ENCODE measurements at places on chromosomes 1 and 21.
A peak's percentile ranks its signal among the peaks of the same experiment; 100 is the strongest.

GRCh38 chr1:74946388-74946787 is 187.8 kb upstream of the LHX8 start:
- no peak for DNase-seq

DNA sequence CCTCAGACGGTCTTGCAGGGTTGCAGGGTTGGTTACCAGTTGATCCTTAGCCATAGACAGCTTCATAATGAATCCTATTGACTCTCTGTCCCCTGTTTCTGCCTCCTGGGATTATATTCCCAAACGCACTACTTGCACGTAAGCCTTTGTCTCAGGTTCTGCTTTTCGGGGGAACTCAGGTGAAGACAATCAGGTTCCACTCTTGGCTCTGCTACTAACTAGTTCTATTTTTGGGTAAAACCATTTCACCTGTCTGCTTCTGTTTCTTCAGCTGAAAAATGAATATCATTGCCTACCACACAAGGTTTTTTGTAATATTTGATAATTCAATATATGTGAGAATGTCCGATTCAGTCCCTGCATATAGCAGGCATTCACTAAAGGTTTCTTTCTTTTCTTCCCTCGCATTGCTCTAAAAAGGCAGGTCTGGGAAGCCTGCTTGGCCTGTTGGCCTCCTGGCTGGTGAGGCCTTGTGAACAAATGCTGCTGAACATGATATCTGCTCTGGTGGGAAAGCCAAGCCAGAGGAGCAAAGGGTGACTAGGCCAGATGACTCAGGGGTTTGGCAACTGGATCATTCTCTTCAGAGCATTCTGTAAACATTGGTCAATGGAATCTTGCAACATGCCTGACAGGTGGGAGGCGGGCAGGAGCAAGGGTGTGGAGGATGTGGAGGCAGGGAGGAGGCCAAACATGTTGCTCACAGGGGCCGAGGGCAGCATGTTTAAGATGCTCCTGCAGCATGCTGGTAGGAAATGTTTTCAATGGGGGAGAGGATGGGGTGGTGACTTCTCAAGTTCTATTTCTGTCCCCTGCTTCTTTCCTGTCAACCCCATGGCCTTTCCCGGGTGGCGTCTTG is 23.8 kb downstream of the IER5 start:
- no peak for DNase-seq

DNA sequence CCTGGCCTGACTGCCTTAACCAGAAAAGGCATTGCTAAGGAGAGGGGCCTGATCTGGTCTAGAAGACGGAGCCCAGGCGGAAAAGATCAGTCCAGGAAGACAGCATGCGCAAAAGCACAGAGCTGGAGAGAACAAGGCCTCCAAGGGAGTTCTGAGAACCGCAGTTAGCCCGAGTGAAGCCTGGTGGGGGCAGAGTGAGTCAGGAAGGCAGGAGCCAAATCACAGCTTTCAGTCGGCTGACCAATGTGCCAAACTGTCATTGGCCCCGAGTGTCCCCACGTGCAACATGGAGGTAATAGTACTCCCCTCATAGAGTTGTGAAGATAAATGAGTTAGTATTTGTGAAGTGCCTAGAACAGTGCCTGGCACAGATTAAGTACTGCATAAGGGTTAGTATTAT is 1.2 kb upstream of the TSPAN2 start:
- DNase-seq, result no peak

- DNase-seq, result no peak
Observed at GRCh38 chr1:217712925-217713597, 81.9 kb downstream of the SPATA17 start.

- no peak for DNase-seq
Observed at GRCh38 chr21:22020221-22020620, 1022.0 kb downstream of the NCAM2 start.

- no peak for DNase-seq
Observed at GRCh38 chr1:55823541-55824250, 608.5 kb upstream of the USP24 start.

GRCh38 chr1:228045405-228045804 is 37.1 kb upstream of the ARF1 start:
- DNase-seq, result peak; percentile 39

GRCh38 chr1:18501833-18502232 is 21.1 kb downstream of the KLHDC7A start:
- no peak for DNase-seq

GRCh38 chr1:93384656-93385055 is 38.9 kb downstream of the DR1 start:
- DNase-seq, result no peak

GRCh38 chr21:44337449-44337848 is 1.7 kb downstream of the CFAP410 start:
- DNase-seq, result no peak

GRCh38 chr1:95832370-95832769 is 598.4 kb downstream of the RWDD3 start:
- no peak for DNase-seq

DNA sequence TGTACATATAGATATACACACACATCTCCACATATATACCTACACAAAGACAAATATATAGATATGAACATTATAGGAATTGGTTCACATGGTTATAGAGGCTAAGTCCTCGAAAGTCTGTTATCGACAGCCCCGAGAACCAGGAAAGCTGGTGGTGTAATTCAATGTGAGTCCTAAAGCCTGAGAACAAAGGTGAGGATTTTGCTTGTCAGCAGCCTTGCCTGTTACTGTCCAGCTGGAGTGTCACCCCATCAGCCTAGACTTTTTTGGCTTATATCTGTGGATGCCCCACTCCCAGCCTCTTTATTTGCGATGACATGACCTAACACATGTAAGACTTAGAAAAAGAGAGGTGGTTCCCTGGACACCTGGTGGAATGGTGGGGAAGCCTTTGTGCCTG is 97.0 kb downstream of the GIPC2 start:
- no peak for DNase-seq

DNA sequence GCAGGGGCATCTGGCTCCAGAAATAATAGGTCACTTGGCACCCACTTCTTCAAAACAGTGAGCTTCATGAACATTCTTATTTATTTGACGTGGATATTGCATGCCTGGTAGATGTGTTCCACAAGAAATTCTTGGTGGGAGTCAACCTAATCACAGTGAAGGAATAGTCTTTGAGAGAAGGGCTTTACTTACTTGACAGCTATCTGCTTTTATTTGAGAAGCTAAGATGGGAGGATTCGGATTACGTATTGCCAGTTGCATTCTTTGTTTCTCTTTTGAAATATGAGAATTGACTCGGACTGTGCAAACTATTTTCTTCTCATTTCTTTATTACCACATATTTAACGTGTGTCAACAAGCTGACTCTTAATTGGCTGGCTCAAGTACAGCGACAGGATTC is 117.2 kb downstream of the FASLG start:
- DNase-seq, result no peak

DNA sequence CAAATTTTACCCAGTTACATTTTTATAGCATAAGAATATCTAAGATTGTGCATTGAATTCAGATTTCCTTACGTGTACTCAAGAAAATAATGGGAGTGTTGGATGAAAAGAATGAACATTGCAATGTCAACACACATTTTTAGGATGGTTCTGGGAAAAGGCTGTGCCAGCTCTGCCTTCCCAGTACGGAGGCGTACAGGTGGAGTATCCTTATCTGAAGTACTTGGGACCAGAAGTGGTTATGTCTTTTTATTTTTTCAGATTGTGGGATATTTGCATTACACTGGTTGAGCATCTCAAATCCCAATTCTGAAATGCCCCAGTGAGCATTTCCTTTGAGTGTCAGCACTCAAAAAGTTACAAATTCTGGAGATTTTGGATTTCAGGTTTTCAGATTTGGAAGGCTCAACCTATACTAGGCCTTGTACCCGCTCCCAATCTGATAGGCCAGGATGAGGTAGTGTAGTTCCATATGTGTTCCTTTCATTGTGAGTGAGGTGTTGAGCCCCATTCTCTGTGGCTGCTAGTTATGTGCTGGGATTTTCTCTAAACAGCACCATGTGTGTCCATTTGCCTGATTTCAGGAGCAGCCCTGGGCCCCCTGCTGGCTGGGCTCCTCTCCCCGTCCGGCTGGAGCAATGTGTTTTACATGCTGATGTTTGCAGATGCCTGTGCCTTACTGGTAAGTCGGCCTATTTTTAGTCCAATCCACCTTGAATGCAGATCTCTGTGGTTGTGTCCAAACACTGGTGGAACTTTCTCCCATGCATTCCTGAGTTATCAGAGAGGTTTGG is 60.8 kb downstream of the SLC37A1 start:
- DNase-seq, result no peak

DNA sequence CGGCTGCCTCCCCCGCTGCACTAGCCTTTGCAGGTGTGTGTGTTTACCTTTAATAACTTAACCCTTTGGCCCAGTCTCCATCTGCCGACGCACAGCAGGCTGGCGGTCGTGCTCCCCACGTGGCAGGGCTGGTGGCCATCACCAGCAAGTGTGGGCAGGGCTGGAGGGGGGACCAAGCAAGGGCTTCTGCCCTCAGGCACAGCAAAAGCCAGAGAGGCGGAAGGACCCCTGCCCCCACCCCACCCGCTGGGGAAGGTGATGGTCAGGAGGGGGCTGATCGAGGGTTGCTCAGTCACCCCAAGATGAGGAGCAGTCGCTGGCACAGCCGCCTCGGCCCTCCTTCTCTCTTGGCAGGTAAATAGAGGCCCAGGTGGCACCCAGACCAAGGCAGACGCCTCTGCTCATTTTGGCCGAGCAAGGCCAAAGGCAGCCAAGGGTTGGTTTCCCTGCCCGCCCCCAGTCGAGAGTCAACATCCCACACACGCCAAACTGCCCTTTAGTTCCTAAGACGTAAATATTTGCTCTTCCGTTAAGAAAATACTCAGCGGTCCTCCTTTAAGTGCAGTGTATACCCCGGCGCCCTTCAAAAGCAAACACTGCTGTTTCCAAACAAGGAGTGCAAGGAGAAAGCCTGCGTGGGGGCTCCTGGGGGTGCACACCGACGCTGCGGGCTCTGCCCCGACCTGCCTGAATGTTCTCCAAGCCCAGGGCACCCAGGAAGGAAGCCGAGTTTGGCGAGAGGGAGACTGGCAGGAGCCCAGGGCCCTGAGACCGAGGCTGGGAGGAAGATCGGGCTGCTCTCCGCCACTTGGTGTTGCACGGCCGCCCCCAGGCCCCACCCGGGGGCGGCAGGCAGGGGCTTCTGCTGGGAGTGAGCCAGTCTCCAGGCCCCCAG is 82.7 kb downstream of the SIK1 start:
- DNase-seq, result no peak

DNA sequence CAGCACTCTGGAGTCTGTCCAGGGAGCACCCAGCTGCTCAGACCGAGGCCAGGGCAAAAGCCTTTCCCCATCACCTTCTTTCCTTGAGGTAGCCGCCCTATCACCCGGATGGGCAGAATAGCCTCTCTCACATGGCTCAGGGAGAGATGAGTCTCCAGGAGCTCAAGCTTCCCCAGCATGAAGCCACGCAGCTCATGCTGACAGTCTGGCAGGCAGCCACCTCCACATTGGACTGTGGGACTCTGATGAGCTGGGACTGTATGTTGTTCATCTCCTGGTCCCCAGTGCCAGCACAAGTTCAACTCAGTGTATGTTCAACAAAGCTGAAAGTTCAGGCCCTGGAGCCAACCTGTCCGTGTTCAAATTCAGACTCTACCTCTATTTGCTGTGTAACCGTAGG is 75.2 kb upstream of the ZC3H12A start:
- no peak for DNase-seq

- DNase-seq, result no peak
Observed at GRCh38 chr21:26487981-26488480, 85.1 kb downstream of the CYYR1 start.

- peak; percentile 53 for DNase-seq
Observed at GRCh38 chr1:235357485-235358373, 9.5 kb upstream of the TBCE start.

GRCh38 chr1:70503358-70503757 is 92.3 kb downstream of the CTH start:
- no peak for DNase-seq

DNA sequence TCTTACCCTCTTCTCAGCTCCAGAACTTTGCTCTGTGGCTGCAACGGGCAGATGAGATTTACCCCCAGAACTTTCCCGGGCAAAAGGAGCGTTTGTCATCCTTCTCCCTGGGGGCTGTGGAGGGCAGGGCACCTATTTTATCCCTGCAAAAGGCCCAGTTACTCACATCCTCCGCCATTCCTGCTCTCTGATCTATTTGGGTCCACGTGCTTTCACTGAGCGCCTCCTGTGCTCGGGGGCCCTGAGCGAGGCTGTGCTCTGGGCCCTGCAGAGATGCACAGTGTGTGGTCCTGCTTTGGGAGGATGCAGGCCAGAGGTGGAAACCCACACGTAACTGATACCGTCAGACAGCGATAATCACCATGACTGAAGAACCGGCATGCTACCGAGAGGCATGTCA is 2.4 kb upstream of the CSMD2 start:
- no peak for DNase-seq

DNA sequence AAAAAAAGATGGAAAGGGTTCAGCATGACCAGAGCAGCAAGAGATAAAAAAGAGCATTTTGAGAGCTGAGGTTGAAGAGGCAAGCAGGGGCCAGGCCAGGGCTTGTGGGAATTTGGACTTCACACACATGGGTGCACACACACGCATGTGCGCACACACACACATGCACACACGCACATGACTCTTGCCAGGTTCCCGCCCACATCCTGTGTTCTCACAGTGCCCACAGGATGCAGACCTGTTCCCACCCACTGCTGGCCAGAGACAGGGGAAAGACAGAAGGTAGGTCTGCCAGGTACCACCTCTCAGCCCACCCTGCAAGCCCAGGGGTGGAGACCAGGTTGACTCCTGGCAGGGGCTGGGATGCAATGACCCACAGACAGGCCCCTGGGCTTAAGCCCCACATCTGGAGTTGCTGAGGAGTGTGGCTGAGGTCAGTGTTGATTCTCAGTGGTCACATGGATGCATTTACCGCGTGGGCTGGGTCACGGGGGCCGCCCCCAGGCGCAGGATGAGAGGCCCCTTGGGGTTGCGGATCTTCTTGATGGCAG is 4.4 kb downstream of the COL16A1 start:
- no peak for DNase-seq

DNA sequence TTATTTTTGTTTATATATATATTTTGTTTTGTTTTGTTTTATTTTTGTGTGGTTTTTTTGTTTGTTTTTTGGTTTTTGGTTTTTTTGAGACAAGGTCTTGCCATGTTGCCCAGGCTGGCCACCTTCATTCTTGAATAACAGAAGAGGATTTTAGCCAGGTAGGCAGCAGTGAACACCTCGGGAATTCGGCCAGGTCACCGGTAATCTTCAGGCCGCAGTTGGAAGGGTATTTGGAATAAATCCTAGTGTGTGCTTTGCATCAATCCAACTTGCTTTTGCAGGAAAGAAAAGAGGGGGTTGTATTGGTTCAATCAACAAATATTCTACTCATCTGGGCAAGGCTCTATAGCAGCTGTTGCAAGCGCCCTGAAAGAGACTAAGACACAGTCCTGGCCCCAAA is 53.9 kb downstream of the MT1HL1 start:
- no peak for DNase-seq

GRCh38 chr1:20361401-20361800 is 70.7 kb downstream of the VWA5B1 start:
- no peak for DNase-seq

DNA sequence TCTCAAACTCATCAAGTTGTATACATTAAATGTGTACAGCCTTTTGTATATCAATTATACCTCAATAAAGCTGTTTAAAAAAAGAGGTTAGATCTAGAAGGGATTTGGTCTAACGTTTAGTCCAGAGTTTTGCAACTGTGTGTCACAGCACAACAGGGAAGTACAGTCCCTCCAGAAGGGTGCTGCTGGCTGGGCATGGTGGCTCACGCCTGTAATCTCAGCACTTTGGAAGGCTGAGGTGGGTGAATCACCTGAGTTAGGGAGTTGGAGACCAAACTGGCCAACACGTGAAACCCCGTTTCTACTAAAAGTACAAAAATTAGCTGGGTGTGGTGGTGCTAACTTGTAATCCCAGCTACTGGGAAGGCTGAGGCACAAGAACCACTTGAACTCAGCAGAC is 78.3 kb upstream of the HAO2 start:
- DNase-seq, result no peak

All from ecto neural progenitor cell (in vitro differentiated cells).